ENCODE measurements at places on chromosomes 2 and 18.

- no peak for DNase-seq
Measured at GRCh38 chr2:64976276-64976675, 12.9 kb upstream of the SLC1A4 start.

- no peak for DNase-seq
Measured at GRCh38 chr2:126981476-126981875, 82.8 kb downstream of the TEX51 start.

DNA sequence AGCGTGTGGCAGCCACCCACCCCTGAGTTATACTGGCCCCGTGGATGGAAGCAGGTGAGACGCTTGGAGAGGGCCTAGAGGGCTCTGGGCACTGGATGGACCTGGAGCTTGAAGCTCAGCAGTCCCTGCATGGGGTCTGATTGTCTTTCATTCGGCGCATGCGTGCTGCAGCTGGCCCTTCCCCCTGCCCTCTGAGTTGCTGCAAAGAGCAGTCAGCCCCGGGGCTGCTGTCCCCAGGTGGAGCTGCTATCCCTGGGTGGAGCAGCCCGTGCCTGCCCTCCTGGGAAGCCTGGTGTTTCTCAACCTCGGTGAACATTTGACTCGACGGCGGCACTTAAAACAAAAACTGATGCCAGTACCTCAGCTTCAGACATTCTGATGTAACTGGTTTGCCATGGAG, 29.6 kb downstream of the IGFBP5 start:
- no peak for DNase-seq

DNA sequence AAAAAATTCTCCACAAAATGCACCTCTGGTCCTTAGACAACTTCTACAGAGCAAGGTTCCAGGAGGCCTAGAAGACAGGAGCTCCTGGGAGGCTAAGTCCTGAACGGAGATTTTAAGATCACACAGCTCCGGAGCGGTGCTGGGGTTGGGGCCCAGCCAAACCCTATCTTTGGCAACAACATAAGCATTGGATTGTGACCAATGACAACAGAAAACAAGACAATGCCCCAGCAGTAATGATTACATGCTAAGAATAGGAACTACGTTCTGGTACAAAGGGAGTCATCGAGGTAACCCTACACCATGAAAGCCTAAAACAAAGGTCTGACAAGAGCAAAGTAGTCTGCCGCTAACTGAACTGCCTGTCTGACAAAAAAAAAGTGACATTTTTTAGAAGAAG, 171.2 kb downstream of the CMPK2 start:
- no peak for DNase-seq

DNA sequence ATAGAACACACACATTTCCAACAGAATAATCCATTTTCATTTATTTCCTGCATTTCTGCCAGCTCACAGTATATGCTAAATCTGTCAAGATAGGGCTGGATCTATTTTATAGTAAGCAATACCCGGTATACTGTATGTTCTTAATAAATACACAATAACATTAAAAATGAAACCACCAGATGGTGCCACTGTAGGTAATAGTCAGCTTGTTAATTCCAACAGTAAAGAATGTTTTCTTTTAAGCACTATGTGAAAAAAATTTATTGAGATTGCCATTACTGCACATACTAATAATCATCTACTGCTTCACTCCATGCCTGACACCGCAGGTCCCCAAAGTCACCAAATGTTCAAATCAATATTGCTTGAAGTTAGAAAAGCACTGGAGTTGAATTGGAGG, 131.5 kb upstream of the PGAP1 start:
- DNase-seq: no peak

- DNase-seq: no peak
Measured at GRCh38 chr2:71516253-71516888, 63.0 kb downstream of the DYSF start.

DNA sequence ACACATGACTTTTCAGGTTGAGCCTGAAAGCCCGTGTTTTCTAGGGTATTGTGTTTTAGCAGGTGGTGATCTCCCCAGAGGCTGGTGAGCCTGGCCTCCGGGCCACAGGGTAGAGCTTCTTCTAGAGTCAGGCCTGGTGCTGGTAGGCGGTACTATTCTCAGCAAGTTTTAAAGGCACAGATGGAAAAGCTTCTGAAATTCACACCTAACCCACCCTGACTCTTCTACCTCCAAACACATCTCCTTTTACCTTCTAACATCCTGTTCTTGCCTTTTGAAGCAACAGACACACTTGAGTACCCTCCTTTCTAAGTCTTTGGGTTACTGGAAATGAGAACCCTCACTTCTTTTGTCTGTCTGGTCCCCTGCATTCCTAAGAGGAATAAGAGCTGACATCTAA, 191.1 kb downstream of the SETBP1 start:
- no peak for DNase-seq

DNA sequence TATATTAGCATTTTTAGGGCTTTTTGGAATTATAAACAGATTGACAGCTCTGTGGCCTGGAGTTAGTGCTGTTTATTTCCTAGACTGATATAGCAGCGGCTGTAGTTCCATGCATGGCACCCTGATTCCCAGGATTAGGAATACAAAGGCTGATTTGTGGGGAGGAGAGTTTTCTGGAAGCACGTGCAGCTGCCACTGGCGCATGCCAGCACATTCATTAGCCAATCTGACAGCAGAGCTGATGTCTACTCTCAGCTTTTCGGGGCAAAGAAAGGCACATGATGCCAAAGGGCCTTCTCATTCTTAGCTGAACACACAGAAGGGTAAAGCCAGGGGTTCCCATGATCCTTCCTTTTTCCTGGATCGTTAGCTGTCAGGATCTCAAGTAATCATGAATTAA, 45.7 kb upstream of the RAPH1 start:
- no peak for DNase-seq

GRCh38 chr2:181746844-181747243, 66.5 kb upstream of the NEUROD1 start:
- no peak for DNase-seq

DNA sequence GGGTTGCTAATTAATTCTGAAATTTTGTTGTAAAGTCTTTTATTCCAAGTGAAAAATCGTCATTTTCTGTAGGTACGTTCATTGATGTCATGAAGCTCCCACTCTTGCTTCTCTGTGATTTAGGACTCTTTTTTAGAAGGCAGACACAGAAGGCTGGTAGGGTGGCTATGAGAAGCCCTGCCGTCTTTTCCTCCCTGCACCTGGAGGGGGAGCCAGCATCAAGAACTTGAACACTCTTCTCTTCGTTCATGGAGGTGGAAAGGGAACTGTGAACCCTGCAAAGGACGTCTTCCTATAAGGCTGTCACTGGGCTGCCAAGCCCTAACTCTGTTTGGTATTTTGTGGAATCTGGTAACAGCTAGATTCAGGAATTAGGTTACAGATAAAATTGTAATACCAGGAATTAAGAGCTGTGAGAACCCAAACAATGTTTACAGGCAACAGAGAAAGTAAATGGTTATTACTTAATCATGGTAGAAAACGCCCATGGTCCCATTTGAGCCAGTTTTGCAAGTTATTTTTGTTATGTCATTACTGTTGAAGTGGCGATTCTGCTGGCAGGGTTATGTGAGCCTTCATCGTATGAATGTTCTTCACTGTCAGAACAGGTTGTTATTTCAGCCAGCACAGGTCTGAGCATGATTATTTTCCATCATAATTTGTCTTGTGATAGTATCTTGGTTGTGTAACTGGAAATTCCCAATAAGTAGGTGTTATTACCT, 112.2 kb downstream of the OSBPL6 start:
- peak; percentile 69 for DNase-seq

DNA sequence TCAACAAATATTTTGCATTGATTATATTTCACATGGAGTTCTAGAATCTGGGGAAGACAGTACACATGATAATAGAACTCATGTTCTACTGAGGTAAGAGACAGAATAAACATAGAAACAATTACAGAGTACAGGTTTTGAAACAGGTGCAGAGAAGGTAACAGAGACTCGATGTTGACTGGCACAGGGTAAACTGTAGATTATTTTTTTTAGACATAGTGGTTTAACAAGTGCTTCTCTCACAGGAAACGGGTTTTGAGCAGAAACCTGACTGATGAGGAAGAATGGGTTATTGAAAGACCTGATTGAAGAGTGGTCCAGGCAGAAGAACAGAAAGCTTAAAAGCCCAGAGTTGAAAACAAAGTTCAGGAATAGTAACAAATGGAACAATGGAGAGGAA, 1002.5 kb upstream of the FAM98A start:
- no peak for DNase-seq

DNA sequence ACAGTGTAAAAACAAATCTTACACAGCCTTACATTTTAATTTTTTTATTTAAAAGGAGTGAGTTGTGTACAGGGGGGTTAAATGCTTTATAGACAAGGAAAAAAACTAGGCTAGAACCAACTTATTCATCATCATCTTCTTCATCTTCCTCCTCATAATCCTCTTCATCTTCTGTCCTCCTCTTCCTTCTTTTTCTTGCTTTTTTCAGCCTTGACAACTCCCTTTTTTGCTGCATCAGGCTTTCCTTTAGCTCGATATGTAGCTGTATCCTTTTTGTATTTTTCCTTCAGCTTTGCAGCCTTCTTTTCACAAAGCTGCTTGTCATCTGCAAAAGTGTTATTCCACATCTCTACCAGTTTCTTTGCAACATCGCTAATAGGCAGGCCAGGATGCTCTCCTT, 113.6 kb upstream of the SP5 start:
- DNase-seq: no peak

DNA sequence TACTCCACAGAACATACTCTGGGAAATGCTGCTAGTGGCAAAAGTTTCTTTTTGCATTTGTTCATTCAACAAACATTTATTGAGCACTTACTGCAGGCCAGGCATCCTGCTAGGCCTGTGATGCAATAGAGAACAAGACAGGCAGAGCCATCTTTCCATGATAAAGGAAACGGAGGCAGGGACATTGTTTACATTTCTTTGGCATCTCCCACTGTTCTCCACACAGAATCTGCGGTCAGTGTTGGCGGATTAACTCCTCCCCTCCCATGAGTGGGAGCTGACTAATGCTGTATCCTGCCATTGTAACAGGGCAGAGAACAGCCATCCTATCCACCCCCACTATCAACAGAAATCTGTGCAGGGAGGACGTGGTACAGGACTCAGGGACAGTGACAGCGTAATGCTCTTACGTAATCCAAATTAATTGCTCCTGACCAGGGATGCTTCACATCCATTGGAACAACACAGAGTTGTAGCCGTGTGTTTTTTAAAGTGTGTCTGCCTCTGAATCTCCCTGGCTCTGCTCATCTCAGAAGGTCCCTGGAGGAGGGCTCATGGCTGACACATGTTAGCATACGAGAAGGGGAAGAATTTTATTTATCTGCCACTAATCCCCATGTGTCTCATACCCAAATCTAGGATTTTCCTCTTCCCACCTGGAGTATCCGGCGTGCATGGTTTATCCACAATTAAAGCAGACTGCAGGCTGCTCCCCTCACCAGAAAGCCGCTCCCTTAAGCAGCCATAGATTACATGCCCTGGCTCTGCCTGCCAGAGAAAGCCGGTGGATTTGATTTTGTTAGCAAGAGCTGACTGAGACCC, 32.3 kb downstream of the STEAP3 start:
- no peak for DNase-seq

- no peak for DNase-seq
Measured at GRCh38 chr18:34985963-34986362, 55.2 kb upstream of the MAPRE2 start.

DNA sequence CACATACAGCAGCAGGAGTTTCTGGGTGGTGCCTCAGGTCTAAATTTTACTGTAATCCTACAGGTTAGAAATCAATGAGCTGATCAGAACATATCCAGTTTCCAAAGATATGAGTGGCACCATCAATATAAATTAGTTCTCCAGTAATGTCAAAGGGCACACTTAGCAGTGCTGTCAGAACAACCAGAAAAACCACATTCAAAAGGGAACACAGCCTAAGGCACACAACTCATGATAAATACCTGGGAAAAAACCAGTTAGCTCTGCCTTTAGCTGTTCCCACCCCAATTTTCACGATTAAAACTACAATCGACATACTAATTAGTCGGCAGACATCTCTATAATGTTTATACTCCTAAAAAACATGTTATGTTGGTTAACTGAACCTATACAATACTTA, 31.5 kb downstream of the ATP8B1 start:
- no peak for DNase-seq

GRCh38 chr2:229714736-229715541, 584 bp upstream of the DNER start:
- peak; percentile 41 for DNase-seq

- DNase-seq: no peak
Measured at GRCh38 chr2:36362291-36362690, 6.7 kb downstream of the CRIM1 start.

DNA sequence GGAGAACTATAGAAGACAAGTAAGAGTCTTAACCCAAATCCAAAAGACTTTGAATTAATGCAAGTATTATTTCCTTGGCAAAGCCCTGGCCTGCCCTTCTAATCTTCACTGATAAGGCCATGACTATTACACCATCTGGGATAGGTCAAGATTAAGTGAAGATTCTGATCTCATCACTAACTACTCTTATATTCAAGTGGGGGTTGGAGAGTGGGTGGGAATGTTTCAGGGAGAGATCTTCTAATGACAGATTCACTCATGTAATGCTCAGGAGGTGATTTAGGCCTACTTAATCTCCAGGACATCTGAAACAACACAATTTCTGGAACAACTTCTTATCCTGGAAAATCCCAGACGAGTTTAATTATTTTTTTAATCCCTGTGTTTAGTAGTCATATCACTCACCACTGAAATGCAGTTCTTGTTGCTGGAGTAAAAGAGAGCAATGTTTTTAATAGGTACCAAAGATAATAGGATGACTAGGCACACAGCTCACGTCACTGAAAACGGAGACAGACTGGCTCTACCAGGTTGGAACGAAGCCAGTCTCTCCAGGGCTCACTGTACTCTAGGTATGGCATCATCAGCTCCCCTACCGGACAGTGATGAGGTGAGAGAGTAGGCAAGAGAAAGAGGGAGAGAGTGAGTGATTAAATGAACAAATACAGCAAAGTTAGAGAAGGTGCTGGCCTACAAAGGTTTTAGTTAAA, 133.1 kb downstream of the NCKAP5 start:
- DNase-seq: no peak

GRCh38 chr18:26827581-26827980, 37.9 kb downstream of the AQP4 start:
- DNase-seq: no peak

DNA sequence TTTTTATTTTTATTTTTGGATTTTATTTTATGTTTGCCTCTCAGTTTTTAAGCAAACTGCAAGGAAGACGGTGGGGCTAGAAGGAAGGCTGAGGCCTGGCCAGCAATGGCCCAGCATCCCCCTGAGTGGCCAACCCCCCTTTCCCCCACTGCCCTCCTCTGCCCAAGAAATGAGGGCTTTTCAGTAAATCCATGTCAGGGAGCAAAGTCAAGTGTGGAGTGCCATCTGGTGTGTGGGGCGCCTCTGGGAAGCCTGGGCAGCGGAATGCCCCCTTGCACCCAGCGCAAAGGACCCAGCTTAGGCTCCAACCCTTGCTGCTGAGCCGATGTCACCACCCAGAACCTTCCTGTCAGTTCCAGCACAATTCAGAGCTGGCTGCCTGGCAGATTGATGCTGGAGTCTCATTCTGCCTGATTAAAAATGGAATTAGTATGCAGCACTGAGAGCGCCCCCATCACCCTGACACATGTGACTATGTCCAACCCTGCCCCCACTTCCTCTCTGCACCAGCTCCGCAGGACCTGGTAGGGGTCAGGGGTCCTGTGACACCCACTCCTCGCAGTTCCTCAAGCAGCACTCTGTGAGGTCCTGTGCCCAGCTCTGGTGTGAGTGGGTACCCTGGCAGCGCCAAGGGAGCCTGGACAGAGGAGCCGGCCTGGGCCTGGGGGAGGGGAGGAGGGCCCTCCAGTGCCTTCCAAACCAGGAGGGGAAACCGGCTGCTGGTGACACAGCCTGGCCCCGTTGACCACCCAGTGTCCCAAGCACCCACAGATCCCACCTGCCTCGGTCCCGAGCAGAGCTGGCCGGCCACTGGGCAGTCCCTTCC, 9.2 kb upstream of the ALPP start:
- no peak for DNase-seq

GRCh38 chr2:8796315-8796848, 41.0 kb downstream of the KIDINS220 start:
- DNase-seq: no peak

All from OCI-M1 (cell line).